ENCODE measurements at places on chromosomes 2 and 18.

DNA sequence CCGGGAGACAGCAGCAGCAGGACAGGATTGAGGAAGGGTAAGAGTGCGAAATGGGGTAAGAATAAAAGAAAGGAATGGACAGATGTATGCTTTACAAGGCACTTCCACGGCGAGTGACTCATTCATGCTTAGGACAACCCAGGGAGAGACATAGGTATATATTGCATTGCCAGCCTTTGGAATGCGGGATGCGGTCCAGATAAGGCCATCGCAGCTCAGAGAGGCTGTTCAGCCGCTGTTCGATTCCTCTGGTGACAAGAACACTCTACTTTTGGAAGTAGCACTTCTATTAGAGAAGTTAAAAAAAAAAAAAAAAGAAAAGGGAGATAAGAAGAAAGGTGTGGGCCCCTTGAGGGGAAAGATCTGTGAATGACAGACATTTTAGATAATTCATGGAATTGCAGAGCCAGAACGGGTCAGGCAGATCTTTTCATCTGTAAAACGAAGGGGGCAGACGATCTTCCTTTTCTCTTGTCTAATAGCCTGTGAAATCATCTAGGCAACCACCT, 819 bp upstream of the NCOA1 start:
- no peak for DNase-seq

GRCh38 chr2:20015482-20016083, 3.1 kb upstream of the MATN3 start:
- DNase-seq: no peak

DNA sequence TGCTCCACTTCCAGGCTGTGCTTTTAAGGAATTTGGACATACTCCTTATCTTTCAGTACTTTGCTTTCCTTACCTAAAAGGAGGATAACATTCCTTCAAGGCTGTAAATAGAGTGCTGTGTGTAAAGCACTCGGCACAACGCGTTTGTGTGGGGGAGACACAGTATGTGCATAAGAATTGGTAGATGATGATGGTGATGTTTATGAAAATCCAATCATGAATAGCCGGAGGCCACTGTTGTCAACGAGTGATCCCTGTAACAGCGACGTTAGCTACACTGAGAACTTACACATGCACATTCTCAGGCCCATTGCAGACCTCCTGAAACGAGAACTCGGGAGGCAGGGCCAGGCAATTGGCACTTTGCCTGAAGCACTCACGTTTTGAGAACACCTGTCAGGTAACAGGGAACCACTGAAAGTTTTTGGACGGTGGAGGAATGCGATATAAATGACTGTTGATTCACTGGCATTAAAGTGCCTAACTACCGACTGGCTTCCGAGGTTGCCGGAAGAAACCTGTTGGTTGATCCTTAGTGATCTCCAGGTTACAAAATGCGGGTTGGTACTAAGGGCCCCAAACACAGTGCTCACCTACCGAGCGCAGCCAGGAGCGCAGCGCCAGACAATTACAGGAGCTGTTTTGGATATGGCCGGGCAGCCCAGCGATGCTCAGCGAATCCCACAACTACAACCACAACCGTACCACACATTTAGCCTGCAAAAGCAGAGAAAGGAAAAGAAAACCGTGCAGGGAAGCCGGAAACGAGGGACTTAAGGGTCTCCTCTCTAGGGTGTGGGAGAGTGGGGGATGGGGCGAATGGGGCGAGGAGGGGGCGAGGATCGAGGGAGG, 1.0 kb upstream of the MAP4K4 start:
- no peak for DNase-seq

GRCh38 chr2:44480068-44480467, 118.3 kb downstream of the CAMKMT start:
- no peak for DNase-seq

DNA sequence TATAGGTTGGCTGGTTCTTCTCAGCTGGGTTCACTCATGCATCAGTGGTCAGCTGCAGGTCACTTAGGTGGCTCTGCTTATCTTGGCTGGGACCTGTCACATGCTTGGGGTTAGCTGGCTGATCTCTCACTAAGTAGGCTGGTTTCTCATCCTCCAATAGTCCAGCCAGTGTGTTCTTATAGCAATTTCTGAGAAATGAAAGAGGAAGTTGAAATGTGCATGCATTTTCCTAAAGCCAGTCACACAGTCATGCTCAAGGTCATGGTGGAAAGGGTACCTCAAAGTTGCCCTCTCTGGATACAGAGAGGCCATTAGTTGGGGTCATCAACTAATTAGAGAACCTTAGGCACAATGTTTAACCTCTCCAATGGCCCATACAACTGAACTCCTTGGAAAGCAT, 64.4 kb downstream of the KLHL29 start:
- DNase-seq: no peak

DNA sequence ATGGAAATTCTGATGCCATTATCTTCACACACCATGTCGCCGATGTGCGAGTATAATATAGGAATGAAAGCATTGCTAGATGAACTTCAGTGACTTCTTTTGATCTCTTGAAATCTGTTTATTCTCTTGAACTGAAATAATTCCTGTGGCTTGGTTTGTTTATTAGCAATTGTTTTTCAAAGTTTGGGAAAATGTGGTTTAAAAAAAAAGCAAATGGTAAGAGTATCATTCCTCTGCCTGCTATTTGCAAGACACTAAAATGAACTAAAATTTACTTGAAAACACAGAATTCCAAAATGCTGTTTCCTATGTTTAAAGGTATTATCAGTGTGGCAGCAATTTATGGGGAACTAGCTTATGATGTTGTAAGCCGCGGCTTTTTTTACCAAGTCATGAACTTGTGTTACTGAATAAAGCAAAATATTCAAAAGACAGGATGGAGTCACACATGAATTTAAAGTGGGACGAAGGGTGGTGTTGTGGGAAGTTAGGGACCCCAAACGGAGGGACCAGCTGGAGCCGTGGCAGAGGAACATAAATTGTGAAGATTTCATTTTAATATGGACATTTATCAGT, 96.4 kb downstream of the COLEC12 start:
- no peak for DNase-seq

GRCh38 chr2:38603402-38604290, 918 bp upstream of the HNRNPLL start:
- peak; percentile 86 for DNase-seq

- no peak for DNase-seq
These were observed 23.9 kb upstream of the FHL2 start for GRCh38 chr2:105422801-105423200.

GRCh38 chr2:175414882-175415487, 233.5 kb upstream of the ATP5MC3 start:
- no peak for DNase-seq

DNA sequence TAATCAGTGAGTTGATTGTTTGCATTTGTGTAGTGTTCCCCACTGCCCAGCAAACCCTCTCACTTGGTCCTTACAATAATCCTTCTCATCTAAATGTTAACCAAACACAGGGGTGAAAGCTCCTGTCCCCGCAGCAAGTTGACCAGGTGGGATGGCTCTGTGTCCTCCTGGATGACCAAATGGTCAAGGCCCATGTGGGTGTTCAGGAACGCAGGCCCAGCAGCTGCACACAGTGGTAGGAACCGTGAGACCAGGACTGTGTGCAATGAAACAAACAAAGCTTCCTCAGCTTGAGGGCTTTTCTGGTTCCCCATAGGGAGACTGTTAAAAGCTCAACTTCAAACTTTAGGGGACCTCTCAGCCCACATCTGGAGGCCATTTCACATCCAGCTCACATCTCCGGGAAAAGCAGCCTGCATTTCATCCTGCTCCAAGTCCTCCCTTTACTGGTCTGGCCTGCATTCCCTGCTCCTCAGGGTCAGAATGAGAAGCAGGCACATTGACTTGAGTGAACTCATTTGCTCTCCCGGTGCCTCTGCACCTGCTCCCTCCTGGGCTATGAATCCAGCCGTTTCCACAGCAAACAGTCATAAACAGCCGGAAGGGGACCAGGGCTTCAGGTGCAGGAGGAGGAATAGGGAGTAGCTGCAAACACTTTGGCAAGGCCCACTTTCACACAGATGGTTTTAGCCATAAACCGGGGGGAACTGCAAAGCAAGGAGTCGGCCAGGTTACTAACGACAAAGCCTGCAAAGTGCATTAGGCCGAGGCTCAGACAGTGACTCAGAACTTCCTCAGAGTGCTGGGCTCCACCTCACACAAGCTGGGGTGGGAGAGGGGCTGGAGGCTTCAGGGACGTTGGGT, 144.7 kb downstream of the CAPN13 start:
- DNase-seq: no peak

DNA sequence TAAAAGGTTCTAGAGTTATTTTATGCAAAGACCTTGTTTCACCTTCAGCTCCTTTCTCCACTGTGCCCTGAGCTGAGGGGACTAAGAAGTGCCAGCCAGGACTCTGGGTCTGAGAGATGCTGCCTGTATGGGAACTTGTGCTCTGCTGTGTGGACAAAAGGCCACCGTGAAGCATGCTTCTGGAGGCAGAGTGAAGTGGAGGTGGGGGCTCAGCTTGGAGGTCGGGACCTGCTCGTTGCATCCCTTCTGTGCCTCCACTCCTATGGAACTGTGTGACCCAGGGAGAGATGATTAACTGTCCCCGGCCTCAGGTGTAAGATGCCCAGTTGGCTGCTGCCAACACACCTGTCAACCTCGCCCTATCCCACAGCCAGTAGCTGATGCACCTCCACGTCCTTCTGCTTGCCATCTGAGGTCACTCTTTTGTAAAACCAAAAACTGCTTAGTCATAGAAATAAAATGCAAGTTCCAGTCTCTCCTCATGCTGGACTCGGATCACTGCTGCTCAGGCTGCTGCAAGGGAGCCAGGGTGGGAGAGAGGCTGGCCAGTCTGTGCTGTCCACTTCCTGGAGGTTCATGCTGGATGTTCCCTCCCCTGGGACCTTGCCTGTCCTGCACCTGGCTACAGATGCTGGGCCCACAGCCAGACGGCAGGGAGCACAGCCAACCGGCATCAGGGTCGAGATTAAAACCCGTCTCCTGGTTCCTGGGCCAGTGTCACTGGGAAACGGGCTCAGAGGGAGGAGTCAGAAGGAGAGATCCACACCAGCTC, 113.2 kb downstream of the ACKR3 start:
- no peak for DNase-seq

DNA sequence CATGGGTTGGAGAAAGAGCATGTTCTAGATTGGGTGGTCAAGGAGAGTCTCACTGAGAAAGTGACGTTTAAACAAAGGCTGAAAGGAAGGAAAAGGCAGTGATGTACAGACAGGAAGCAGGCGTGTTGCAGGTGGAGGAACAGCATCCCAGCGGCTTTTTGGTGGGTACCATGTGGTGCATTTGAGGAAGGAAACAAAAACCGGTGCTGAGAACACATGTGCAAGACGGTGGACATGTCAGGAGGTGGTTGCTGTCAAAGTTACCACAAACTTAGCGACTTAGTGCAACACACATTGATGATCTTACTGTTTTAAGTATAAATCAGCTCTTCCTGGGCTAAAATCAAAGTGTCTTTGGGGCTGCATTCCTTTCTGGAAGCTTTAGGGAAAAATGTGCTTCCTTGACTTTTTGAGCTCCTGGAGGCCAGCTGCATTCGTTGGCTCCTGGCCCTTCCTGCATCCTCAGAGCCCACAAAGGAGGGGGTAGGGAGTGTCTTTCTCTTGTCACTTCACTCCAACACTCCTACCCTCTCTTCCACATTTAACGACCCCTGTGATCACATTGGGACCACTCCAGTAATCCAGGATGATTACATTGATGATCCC, 380.6 kb downstream of the FBXO15 start:
- no peak for DNase-seq

- DNase-seq: no peak
These were observed 244.3 kb downstream of the SETBP1 start for GRCh38 chr18:44924785-44925499.

GRCh38 chr2:222982010-222982908, 69.7 kb upstream of the KCNE4 start:
- DNase-seq: no peak

DNA sequence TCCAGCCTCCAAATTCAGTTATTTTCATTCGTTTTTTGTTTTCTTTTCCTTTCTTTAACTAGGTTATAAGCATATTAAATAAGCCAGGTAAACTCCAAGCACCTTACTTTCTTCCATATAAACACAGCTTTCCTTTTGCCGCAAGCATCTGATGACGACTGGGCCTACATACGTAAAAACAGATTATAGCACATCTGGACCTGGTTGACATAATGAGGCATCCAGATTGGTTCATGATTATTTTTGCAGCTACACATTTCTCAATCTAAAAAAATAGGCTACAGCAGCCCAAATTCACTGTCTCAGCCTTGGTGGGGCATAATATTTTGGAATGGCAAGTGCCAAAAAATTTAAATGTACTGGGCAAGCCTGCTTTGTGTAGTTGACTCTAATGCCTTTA, 7.7 kb downstream of the CYP1B1 start:
- no peak for DNase-seq

GRCh38 chr2:16546128-16546754, 119.4 kb downstream of the CYRIA start:
- no peak for DNase-seq

GRCh38 chr2:82098617-82099016, 1794.1 kb upstream of the LRRTM1 start:
- DNase-seq: no peak

DNA sequence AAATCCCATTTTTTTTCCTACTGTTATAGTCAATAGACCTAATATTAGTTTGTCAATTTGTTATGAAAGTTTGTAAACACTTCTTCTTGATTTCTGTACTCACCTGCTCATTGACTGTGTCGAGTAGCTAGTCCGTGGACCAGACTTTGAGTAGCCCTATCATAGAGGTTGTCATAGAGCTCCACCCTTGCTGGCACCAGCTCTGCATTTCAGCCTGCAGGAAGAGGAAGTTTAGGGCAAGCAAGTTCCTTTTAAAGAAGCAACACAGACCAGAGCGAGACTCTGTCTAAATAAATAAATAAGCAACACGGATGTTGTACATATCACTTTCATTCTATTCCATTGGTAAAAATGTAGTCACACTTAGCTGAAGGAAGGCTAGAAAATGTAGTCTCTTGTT, 74.0 kb downstream of the MCFD2 start:
- no peak for DNase-seq

DNA sequence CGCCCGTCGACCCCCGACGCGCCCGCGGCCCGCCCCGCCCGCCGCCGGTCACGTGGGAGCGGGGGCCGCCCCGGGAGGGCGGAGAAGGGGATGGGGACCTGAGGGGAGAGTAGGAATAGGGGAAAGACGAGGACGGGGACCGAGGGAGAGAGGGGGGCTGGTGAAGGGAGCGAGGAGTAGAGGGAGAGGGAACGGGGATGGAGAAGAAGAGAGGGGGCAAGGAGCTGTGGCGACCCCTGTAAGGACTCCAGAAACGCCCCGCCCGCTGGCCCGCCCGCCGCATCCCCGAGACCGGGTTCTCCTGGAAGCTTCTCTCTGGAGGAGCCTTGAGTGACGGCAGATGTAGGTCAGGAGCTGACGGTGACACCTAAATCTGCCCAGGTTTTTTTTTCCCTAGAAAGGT, 615 bp downstream of the ADNP2 start:
- DNase-seq: peak; percentile 52

- DNase-seq: no peak
These were observed 18.4 kb upstream of the PIK3C3 start for GRCh38 chr18:41936471-41937134.

DNA sequence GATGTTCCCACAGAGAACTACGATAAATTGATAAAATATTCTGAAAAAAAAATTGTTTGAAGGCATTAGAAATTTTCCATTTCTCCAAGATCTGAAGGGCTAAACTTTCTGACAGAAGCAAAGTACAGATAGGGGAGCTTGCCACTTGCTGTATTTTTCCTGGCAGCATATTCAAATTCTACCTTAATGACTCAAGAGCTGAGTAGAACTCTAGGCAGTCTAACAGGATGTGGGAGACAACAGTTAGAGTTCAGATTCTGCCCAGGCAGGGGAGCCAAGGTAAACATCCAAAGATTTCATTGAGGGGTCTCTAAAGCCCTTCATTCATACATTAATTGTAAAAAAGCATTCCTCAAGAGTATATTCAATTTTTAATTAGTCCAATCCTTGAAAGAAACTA, 46.0 kb upstream of the RIT2 start:
- no peak for DNase-seq

GRCh38 chr2:16210841-16211240, 270.5 kb downstream of the MYCN start:
- DNase-seq: no peak

All from nucleus accumbens (tissue), 56 donors.